ENCODE measurements at places on chromosomes 5 and 9.

GRCh38 chr5:81767938-81768337, 17.0 kb upstream of the SSBP2 start:
- DNase-seq = no peak

GRCh38 chr9:123773783-123774182, 156.1 kb downstream of the DENND1A start:
- DNase-seq = no peak

DNA sequence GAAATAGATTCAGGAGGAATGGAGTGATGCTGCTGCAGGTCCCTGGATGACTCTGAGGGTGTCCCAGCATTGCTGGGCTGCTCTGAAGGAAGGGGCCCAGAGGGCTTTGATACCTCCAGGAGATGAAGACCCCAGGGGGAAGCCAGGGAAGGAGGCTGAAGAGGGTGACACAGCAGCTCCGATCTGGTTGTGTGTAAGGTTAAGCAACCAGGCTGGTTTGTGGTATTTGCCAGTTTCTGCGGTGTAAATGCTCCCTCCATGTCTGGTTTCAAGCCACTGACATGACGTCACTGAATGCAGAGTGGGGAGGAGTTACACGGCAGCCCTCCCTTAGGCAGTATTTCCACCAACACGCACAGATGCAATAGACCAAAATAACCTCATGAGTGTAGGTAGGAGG, 40.0 kb upstream of the ORM1 start:
- no peak for DNase-seq

- no peak for DNase-seq
Observed at GRCh38 chr9:97753975-97754374, 56.8 kb upstream of the XPA start.

GRCh38 chr5:174275959-174276358, 230.5 kb downstream of the NSG2 start:
- no peak for DNase-seq

DNA sequence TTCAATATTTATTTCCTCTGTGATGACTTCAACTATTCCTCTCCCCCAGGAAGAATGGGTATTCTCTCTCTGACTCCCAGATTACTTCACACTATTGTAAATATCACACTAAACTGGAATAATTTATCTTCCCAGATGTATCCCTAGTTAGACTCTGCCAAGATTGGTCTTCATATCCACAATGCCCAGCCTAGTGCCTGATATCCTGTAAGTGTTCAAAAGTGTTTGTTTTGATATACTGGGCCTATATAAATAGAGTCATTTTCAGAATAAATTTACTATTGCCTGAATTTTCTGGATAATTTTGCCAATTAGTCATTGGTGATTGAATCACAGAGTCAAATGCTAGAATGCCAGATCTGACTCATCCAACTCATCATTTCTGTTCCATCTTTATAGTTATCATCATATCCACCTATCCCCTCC, 143.7 kb upstream of the TNC start:
- DNase-seq = no peak

- no peak for DNase-seq
Observed at GRCh38 chr5:147037515-147038205, 159.1 kb upstream of the PPP2R2B start.

GRCh38 chr9:76559286-76559685, 100.3 kb downstream of the GCNT1 start:
- DNase-seq = no peak

GRCh38 chr5:180096616-180097015, 25.1 kb upstream of the RNF130 start:
- no peak for DNase-seq

- no peak for DNase-seq
Observed at GRCh38 chr9:133693116-133693515, 45.0 kb downstream of the SARDH start.
